NCI-H1105 (cell line): ENCODE measurements at places on chromosomes 4 and X.

GRCh38 chr4:17788956-17789355 lies 7.5 kb upstream of the FAM184B start:
- no peak for DNase-seq

- no peak for DNase-seq
Measured at GRCh38 chrX:70479247-70479921, 34.7 kb downstream of the DLG3 start.

GRCh38 chrX:21929209-21929608 lies 11.3 kb upstream of the SMS start:
- DNase-seq = no peak

DNA sequence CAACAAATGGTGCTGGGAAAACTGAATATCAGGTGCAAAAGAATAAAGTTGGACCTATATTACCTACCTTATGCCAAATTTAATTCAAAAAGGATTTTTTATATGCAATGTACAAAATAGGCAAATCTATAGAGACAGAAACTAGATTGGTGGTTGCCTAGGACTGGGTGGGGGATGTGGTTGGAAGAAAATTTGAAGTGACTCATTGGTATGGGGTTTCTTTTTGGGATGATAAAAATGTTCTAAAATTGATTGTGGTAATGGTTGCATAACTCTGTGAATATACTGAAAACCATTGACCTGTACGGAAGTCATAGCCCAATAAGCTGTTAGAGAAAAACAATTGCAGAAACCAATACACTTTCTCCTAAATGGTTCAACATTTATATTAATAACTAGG lies 72.1 kb downstream of the COL4A5 start:
- DNase-seq = no peak

DNA sequence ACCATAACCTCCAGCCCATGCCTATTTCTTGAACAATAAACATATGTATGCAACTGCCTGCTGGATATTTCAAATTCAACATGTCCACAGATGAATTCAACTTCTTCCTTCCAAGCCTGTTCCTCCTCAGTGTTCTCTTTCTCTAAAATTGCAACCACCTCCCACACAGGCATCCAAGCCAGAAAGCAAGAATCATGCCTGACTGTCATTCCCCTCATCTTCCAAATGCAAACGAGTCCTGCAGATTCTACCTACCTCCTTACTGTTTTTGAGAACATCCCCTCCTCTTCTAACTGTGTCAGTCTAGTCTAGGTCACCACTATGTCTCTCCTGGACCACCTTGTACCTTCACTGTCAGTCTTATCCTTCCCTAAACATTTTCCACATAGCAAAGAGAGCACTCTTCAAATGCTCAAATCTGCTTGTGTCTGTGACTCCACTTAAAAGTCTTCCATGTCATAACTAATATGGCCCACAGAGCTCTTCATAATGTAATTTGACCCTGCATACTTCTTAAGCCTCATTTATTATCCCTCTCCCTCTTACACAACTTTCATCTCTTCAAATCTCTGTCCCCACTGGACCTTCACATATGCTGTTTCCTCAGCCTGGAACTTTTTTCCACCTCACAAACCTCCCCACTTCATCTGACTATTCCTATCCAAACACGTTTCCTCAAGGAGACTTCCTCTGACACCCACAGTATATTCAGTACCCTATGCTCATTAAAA lies 25.7 kb downstream of the MAPK10 start:
- DNase-seq = no peak

- DNase-seq = no peak
Measured at GRCh38 chrX:47539860-47540259, 21.1 kb upstream of the ARAF start.

DNA sequence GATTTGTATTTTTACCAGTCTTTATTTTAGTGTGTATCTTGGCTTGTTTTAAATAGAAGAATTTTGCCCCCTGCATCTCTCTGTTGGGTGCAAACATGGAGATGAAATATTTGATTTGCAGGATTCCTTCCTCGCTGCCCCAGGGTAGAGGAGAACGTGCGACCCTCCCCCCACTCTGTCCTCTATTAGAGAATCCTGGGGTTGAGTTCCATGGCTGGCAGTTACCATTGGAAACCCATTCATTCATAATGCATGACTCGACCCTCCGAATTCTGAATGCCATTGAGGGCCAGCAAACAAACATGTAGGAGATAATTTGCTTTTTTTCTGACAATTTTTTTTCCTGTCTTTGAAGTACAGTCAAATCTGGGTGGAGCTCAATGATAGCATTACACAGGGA lies 53.7 kb downstream of the TRIM2 start:
- DNase-seq = no peak

DNA sequence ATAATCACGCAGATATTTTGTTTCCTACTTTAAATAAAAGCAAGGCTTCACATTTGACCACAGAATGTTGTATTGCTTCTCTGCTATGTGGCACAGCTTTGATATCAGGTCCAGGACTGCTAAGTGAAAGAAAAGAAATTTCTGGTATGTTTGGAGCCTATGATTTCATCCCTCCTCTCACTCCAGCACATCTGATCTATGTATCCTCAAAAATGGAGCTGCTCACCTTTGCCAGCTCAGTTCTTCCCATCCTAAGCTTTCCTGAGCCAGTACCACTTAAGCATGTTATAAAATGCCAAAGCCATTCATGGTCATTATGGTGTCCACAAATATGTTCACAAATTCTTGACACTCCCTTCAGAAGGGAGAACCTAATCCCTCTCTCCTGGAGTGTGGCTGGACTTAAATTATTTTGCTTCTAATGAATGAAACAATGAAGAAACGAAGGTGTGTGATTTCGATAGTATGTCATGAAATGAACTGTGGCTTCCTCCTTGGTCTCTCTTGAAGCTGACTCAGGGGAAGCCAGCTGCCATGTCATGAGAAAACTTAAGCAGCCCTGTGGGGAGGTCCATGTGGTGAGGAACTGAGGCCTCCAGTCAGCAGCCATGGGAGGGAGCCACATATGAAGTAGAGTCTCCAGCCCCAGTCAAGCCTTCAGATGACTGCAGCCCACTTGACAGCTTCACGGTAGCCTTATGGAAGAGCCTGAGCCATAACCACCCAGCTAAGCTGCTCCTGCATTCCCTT lies 207.7 kb downstream of the MGST2 start:
- DNase-seq = no peak

GRCh38 chr4:102137217-102137616 lies 208.1 kb downstream of the SLC39A8 start:
- DNase-seq = no peak
